ENCODE measurements at places on chromosomes 4 and X.

- DNase-seq, result no peak
Measured at GRCh38 chr4:80454556-80454955, 119.0 kb downstream of the CFAP299 start.

DNA sequence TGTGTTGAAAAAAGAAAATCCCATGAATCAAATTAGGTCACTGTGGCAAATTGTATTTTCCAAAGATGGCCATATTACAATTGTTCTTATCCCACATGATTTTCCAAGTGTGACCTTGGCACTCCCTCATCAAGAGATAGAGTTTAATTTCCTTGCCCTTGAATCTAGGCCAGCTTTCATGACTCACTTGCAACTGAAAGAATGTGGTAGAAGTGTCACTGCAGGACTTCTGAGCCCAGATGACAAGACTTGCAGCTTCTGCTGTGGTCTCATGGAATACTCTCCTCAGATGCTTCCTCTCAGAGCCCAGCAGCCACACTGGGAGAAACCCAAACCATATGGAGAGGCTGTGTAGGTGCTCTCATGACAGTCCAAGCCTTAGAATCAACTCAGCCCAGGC, 139.0 kb downstream of the ADAMTS3 start:
- no peak for DNase-seq

GRCh38 chr4:43918377-43918776, 530.2 kb downstream of the KCTD8 start:
- DNase-seq, result no peak

DNA sequence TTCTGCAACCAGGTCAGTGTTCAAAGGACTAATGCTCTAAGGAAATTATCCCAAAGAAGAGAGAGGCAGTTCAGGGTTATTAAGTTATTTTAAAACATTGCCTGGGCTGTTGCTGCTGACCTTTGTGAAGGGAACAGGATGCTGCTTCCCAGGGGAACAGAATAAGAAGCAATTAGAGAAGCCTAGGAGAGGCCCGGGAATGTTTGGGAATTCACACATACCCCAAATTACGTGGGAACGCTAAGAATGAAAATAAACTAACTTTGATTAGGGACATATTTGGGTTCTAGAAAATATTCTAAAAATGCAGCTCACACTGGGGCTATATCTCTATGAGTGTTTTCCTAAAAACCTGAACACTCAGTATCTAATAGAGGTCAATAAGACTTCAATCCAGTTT, 243.1 kb upstream of the FTHL17 start:
- no peak for DNase-seq

- DNase-seq, result no peak
Measured at GRCh38 chr4:168797194-168797593, 212.9 kb downstream of the CBR4 start.
